NCI-H345 (cell line): ENCODE measurements at places on chromosomes 2 and 18.

- DNase-seq: no peak
Observed at GRCh38 chr2:103138123-103138901, 376.5 kb downstream of the TMEM182 start.

DNA sequence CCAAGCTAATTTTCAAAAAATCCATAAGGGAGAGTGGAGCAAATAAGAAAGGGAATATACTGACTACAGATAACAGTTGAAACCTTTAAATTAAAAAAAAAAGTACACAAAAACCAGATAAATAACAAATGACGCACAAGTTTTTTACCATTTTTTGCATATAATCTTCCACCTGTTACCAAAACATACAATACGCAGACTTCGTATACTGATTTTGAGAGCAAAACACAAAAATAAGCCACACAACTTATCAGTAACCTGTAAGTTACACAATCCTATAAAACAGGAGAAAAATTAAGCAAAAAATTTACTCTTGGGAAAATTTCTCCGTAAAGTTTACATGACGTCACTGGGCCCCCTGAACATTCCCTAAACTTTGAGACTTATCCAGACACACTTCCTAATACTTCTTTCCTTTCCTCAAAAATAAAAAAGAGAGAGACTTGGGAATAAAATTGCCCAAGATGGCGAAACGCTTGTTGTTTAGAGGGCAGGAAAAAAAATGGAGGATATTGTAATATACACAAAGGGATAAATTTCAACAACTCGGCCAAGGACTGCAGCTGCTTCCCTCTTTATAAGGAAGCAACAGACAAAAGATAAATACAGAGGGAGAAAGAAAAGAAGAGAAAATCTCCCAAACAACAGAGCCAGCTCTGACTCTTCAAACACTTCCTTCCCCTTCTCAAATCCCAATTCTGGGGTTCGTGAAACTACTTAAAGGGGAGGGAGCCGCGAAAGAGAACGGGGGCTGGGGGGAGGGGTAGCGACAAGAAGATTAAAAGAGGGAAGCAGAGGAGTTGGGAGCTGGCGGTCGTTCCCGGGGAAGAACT is 1.6 kb downstream of the BAZ2B start:
- peak; percentile 47 for DNase-seq

DNA sequence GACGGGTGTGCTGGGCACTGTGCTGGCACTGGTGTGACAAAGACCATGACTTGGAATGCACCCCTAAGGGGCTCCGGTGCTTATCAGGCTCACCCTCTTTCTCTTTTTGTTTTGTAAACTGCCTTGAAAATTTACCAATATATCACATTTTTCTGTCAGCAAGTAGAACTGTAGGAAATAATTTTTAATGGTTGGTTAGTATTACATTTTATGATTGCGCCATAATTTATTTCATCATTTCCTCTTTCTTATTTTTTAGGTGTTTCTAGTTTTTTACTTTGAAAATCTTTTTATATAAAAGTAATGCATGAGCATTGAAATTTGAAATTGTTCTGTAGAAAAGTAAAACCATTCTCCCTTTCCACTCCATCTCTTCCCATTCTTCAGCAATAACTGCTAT is 100.9 kb downstream of the MMADHC start:
- no peak for DNase-seq

DNA sequence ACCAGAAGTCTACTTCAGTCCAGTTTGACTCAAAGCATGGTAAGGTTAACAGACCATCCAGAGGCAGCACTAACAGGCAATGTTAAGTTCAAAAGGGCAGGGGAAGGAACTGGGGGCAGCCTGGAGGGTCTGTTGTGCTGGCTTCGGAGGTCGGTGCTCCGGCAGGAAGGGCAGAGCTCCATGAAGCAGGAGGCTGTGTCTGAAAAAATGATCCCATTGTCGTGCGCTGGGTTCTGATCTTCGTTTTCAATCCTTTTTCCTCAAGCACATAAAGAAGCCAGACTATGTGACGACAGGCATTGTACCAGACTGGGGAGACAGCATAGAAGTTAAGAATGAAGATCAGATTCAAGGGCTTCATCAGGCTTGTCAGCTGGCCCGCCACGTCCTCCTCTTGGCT is 21.9 kb upstream of the DLX1 start:
- DNase-seq: no peak

DNA sequence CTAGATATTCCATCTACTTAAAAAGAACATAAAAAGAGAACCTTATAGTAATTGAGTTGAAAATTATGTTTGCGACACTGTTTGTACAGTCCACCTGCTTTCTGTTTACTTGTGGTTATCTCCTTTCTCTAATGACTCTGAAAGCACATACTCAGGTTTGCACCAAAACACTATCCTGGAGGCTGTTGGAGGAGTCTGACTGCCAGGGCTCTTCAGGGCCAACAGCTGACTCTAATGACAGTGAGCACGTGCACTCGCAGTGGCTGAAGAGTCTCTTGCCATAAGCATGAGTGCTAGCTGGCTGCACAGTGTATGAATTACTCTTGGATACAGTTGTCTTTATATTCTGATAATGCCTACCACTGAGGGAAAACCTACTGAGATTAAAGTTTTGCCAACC is 16.7 kb upstream of the GLS start:
- peak; percentile 96 for DNase-seq

GRCh38 chr2:202101026-202101579 is 28.0 kb downstream of the KIAA2012 start:
- DNase-seq: no peak

GRCh38 chr2:232518844-232519243 is 1.3 kb upstream of the PRSS56 start:
- DNase-seq: no peak

GRCh38 chr2:182824767-182825158 is 41.7 kb downstream of the FRZB start:
- DNase-seq: no peak

GRCh38 chr2:136538489-136538888 is 226.9 kb upstream of the THSD7B start:
- no peak for DNase-seq

- no peak for DNase-seq
Observed at GRCh38 chr2:68747900-68748299, 13.3 kb downstream of the ARHGAP25 start.

DNA sequence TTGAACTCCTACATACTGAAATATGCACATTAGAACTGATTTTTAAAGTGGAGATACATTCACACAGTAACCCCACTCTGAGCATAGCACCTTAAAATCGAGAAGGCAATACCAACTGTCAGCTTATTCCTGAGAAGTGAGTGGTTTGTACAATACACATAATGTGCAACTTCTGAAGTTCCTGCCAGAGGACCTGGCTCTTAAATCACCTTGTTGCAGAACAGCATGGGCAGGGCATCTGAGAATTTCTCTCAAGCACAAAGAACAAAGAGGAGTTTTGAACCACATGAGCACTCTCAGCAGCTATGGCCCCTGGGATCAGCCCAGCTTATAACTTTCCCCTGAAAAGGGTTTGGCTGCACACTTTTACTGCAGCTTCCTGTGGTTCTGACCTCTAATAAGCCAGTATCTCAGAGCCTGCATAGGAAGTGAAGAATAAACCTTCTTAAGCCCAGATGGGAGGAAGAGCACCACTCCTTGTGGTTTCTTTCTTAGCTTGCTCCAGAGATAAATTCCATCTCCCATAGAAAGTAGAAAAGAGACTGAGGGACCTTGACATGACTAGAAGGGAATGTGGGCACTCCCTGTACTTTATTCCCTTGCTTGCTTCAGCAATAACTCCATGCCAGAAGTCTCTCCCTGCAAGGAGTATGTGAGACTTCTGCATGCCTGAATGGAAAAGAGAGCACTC is 862.3 kb downstream of the SUCLG1 start:
- no peak for DNase-seq

- no peak for DNase-seq
Observed at GRCh38 chr2:235191978-235192377, 240.2 kb downstream of the SH3BP4 start.

GRCh38 chr2:120594856-120595685 is 140.6 kb upstream of the GLI2 start:
- DNase-seq: no peak
